D341Med (cell line): ENCODE measurements at places on chromosomes 6 and 20.

GRCh38 chr6:120111001-120111400, 761.4 kb upstream of the MAN1A1 start:
- no peak for DNase-seq

DNA sequence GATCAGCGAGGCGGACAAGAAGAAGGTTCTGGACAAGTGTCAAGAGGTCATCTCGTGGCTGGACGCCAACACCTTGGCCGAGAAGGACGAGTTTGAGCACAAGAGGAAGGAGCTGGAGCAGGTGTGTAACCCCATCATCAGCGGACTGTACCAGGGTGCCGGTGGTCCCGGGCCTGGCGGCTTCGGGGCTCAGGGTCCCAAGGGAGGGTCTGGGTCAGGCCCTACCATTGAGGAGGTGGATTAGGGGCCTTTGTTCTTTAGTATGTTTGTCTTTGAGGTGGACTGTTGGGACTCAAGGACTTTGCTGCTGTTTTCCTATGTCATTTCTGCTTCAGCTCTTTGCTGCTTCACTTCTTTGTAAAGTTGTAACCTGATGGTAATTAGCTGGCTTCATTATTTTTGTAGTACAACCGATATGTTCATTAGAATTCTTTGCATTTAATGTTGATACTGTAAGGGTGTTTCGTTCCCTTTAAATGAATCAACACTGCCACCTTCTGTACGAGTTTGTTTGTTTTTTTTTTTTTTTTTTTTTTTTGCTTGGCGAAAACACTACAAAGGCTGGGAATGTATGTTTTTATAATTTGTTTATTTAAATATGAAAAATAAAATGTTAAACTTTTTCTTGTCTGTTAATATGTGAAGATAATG, 2.2 kb downstream of the HSPA1B start:
- no peak for DNase-seq

DNA sequence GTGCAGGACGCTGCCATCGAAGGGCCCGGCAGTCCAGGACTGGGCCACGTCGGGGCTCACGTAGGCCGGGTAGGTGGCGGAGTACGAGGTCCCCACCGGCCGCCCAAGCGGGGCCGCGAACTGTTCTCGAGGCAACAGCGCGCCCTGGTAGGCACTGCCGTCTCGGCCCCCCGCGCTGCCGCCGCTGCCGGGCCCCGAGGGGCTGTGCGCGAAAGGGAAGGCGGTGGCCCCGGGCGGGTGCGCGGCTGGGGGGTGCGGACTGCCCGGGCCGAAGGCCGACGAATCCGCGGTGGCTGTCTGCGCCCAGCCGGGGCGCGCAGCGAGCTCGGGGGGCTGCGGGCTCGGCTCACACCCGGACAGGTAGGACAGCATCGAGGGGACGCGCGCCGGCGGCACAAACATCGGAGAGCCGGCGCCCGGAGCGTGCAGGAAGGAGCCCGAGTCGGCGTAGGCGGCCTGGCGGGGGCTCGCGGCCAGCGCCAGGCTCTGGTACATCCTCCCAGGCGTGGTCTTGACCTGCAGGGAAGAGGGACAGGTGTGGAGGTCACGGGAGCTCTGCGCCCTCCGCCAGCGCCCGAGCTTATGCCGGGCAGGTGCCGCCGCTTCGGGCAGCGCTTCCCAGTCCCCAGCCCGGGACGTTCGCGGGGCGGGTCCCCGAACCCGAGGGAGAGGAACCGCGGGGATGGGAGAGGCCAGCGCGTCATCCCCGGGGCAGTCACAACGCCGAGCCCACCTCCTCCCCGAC, 596 bp downstream of the GATA5 start:
- DNase-seq = no peak

DNA sequence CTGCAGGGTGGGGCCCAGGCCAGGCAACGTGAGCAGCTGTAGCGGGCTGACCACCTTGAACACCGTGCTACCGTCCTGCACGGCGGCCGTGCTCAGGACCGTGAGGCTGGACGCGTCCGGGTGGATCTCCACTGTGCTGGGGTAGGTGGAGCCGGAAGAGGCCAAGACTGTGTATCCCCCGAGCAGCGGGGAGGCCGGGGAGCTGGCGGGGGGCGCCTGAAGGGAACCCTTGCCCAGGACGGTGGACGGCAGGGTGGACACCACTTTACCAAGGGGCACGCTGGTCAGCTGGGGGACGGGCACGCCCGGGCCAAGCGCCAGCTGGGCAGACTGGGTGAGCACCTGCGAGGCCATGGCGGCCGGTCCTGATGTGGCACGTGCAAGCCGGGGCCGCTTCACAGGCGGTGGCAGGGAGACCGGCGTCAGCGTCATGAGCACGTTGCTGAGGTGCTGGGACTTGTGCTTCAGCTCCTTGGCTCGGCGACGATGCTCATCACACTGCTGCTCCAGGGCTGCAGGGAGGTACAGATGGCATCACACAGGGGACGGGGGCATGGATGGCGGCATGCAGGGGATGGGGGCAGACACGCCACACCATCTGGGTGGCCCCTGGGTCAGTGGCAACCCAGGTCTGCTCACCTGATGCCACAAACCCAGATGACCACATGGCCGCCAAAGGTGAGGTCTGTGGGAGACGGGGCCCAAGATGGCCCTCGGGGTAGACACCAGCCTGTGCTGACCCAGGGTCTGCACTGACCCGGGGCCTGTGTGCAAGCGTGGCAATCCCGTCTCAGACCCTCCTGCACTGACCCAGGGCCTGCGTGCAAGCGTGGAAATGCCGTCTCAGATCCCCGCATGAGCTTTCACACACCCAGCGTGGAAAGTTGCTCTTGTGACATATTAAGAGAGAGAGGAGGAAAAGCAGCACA, 16.4 kb upstream of the HELZ2 start:
- DNase-seq = no peak

DNA sequence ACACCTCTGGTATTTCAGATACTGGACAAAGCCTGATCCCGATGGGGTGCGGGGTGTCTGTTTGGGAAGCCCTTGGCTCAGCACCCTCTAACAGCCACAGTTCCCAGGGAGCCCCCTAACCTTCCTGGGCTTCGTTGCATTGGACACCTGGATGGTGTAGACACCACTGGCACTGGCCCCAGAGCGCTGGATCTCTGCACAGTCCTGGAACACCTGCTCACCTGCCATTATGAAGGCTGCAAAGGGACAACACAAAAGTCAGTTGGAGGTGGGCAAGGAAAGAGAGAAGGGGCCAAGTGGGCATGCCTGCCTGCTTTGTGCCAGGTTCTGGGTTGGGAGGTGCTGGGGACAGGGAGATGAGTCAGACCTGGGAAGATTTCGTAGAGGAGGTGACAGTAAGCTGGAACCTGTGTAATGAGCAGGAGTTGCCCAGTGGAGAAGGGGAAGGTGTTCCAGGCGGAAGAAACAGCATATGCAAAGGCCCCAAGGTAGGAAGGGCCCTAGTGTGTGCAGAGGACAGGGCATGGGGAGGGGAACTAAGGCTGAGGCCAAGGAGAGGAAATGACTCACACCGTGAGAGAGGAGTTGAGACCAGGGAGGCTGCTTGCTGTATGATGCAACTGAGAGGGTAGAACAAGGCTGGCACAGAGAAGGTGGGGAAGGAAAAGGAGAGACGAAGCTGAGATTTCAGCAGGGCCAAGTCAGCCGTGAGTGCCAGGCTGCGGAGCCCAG, 34.9 kb downstream of the ANGPT4 start:
- no peak for DNase-seq

DNA sequence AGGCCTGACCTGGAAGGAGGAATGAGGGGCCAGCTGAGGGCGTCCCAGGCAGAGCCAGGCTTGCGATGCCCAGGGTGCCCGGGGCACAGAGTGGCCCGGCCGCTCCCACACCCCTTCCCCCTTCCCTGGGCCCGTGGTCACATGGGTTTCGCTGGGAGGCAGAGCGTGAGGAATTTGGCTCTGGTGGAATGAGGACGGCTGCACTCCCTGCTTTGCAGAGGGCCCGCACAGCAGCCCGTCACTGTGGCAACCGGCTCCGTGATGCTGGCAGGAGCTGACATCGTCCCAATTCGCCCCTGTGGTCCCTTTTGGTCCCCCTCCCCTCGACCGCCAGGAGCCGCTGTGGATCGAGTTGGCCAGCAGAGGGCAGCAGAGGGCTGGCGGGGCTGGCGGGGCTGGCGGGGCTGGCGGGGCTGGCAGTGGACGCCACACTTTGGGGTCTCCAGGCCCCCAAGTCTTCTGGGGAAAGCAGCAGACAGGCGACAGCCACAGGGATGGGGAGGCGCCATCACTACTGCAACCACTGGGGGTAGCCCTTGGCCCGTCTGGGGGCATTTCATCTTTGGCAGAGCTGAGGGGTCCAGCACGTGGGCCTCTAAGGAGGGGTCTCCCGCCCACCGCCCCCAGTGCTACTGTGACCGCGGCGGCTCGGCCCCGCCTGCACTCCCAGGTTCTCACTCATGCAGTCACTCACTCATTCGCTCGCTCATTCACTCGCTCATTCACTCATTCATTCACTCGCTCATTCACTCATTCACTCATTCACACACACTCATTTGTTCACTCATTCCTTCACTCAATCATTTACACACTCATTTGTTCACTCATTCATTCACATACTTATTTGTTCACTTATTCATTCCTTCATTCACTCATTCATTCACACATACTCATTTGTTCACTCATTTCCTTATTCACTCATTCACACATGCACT, 49.7 kb upstream of the BHLHE23 start:
- DNase-seq = peak; percentile 88

GRCh38 chr20:61516346-61517208, 264.5 kb downstream of the CDH4 start:
- no peak for DNase-seq
